CD8-positive, alpha-beta memory T cell (primary cell): ENCODE measurements at places on chromosomes 3 and 15. TPM values are rescaled to one million over a fixed set of nuclear protein-coding genes. Genes with fewer than 3 reads are reported as not detected.
A peak's percentile ranks its signal among the peaks of the same experiment; 100 is the strongest.

DNA sequence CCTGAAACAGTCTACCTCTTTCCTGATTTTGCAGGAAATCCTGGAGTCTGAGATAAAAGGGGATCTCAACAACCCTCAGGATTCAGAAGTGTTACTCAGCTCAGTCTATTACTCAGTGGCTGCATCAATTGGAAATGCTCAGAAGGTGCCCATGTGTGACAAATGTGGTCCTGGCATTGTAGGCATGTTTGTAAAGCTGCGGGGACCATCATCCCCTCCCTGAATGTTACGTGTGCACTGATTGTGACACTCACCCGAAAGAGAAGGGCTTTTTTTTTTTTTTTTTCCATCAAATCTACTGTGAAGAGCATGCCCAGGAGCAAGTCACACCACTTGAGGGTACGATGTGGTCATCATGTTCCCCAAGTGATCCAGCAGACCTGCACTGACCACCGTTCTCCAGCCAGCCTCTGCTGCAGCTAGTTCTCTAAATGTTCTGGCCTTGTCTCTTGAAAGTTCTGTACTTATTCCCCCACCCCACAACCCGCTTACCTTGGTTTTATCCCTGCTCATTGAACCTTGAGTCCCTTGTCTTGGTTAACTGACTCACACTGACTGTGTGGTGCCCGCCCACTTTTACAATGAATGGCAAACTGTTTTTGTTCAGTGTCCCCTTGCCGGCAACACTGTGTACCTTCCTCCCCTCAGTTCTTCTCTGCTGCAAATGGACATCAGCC lies 19.8 kb downstream of the ST3GAL6 start:
- no peak for DNase-seq

The SLC28A2 gene
- not detected for polyA plus RNA-seq

- DNase-seq = no peak
These were observed 105.4 kb downstream of the TLE3 start for GRCh38 chr15:69992348-69992747.

- peak; percentile 20 for DNase-seq
These were observed 124.6 kb downstream of the AKAP13 start for GRCh38 chr15:85504749-85505676.

DNA sequence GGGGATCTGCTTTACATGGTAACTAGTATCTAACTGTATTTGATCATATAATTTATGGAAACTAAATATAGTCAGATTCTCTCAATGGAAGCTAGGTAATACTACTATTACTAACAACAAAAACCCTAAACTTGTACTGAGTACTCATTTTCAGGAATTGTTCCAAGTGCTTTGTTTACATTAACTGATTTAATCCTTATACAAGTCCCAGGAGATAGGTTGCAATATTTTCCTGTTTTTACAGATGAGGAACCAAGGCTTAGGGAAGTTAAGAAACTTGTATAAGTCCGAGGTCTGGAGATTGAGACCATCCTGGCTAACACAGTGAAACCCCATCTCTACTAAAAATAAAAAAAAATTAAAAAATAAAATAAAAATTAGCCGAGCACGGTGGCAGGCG lies 7.5 kb upstream of the MTHFS start:
- DNase-seq = no peak

- no peak for DNase-seq
These were observed 7.8 kb upstream of the PPM1L start for GRCh38 chr3:160748231-160748630.

The CERS3 gene
- not detected for polyA plus RNA-seq

The WDR93 gene
- polyA plus RNA-seq = 0.08 TPM

- no peak for DNase-seq
These were observed 48.0 kb downstream of the ZDHHC19 start for GRCh38 chr3:196163212-196163611.

The GPR15 gene
- polyA plus RNA-seq = 7.7 TPM

DNA sequence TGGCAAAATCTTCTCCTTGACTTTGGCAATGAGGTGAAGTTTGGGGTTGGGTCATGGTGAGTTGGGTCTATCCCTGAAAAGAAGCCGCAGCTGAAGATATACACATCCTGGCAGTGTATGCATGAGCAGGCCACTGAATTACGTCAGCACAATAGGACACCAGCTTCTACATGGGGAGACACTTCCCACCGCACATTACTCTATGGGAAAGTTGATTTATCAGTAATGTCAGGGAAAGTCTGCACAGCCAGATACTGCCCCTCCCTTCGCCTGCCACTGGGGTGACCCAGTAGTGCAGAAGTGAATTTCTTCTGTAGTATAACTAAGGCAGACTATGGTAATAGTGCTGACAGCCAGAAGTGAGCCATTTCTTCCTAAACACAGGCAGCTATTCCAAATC lies 245.0 kb downstream of the NTRK3 start:
- no peak for DNase-seq

The CDCP1 gene
- polyA plus RNA-seq = not detected

DNA sequence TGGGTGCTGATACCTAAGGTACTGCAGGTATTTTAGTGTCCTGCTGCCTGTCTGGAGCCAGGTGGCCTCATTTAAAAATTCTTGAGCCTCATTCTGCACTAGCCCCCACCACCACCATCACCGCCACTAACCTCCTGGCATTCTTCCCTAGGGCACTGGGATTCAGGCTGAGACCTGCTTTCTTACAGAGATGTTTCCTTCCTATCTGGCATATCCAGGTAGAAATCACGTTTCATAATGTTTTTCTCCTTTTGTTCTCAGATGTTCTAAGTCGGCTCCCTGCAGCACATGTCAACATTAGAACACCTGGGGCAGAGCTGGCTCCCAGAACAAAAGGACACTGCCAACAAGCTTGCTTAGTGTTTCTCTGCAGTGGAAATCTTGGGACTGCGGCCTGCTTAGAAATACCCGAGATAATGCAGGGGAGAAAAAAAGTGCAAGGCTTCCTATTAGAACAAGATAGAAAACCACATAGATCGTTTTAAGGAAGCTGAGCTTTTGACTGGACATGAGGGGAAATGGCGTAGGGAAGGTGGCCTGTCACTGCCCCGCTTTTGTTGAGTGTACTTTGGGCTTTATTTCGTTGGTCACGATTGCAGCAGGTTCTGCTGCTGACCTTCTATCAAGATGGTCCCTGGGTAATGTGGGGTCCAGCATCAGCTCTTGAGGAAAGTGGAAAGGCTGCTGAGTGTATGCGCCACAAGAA lies 59.6 kb upstream of the PPARG start:
- DNase-seq = no peak

DNA sequence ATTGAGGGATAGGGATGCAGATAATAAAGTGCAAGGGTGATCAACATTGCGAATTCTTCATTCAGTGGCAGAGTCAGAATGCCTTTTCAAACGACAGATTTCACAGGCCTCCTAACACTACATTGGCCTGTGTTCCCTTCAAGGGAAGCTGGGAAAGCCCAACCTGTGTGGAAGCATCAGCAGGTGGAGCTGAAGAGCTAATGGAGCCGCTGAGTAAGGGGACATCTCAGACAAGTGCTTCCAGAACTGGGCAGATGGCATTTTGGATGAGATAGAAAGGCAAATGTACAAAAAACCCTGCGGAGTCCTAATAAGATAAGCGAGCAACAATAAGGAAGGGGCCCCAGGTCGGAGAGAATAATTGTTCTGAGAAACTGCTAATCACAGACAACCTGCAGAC lies 8.5 kb upstream of the SLC24A5 start:
- DNase-seq = no peak

The HSPBAP1 gene
- 7.2 TPM for polyA plus RNA-seq

The CADPS gene
- not detected for polyA plus RNA-seq

- DNase-seq = no peak
These were observed 11.1 kb downstream of the ATOSA start for GRCh38 chr15:52668133-52668532.

DNA sequence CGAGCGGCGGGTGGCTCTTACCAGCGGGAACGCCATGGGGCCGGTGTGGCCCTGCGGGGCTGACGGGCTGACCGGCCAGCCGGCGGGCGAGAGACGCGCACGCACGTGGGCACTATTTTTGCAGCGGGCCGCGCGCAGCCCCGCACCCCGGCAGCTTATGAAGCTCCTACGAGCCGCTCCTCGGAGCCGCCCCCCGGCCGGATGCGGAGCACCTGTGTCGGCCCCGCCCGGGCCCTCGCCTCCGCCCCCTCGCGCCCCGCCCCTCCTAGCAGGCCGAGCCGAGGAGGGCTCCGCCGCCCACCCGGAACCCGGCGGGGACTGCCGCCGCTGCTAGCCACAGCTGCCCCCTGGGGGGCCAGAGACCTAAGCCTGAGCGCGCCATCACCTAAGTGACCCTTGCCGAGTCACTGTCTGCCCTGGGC lies 683 bp upstream of the CPEB1 start:
- DNase-seq = peak; percentile 64

- DNase-seq = no peak
These were observed 13.3 kb upstream of the DCLK3 start for GRCh38 chr3:36777424-36778218.

The CSTA gene
- polyA plus RNA-seq = not detected

DNA sequence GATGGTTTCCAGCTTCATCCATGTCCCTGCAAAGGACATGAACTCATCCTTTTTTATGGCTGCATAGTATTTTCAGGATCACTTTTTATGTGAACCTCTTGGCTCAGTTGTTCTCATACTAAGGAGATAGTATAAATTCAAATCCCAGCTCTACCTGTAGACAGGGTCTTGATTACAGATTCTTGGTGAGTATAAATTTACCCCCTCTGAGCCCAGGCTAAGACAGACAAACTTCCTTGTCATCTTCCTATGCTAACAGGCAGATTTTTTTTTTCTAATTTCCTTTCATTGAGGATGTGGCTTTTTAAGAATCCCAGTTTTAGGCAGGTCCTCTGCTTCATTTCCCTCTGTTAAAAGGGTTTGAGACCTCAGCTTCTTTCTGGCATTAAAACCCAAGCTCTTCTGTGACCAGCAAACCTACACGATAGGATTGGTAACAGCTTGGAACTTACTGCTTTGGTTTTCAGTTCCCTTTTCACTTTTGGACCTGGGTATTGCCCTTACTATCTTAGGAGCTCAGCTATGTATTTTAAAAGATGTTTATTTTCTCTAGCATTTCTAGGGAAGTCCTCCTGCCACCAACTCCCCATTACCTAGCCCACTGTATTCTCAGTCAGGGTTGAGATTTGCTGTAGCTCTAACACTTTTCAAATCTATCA lies 72.5 kb downstream of the VPS8 start:
- DNase-seq = no peak

The C3orf38 gene
- polyA plus RNA-seq = 19.4 TPM

The GRAMD1C gene
- polyA plus RNA-seq = 0.68 TPM

The FGD5 gene
- not detected for polyA plus RNA-seq

GRCh38 chr15:79315623-79316328 lies 4.9 kb downstream of the TMED3 start:
- no peak for DNase-seq

GRCh38 chr3:60010781-60011180 lies 961.0 kb upstream of the CFAP20DC start:
- DNase-seq = peak; percentile 85

DNA sequence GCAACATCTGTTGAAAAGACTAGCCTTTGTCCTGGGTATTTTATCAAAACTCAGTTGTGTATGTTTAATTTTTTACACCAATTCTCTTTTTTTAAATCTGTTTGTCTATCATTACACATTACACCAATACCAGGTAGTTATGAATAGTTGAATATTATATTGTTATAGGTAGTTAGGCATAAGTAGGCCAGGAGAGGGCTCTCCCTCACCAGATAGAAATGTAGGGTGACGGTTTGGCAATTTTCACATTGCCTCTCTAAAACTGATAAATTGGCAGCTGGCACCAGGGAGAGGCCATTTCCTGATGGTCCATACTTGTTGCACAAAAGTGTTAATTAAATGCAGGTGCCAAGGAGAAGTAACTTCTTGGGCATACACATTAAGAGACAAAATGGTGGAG lies 483.1 kb upstream of the EPHA6 start:
- DNase-seq = no peak

DNA sequence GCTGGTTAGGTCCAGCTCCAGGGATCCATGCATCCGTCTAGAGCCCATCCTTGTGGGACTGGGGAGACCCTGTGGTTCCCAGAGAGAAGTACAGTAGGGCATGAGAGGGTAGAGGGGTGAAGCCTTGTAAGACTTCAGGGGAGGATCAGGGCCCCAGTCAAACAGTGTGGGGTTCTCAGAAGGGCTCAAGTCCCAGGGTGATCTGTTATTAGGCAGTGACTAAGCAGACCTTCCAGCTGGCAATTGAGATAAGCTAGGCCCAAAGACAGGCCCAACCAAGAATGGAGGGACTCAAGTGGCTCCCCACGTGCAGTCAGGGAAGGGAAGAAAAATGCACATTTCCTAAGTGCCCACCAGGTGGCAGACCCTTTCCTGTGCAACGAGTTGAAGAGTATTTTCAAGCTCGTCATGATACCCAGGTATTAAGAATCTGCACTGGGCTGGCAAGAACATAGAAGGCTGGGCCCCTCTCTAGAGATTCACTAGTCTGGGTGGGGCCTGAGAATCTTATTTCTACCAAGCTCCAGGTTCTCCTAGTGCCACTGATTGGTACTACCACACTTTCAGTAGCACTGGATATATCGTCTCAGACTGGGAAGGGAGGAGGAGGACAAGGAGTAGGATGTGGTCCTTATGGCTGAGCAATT lies 240.8 kb downstream of the NR1D2 start:
- no peak for DNase-seq

GRCh38 chr3:197031315-197032285 lies 2.0 kb upstream of the MELTF start:
- no peak for DNase-seq

The GHSR gene
- not detected for polyA plus RNA-seq

DNA sequence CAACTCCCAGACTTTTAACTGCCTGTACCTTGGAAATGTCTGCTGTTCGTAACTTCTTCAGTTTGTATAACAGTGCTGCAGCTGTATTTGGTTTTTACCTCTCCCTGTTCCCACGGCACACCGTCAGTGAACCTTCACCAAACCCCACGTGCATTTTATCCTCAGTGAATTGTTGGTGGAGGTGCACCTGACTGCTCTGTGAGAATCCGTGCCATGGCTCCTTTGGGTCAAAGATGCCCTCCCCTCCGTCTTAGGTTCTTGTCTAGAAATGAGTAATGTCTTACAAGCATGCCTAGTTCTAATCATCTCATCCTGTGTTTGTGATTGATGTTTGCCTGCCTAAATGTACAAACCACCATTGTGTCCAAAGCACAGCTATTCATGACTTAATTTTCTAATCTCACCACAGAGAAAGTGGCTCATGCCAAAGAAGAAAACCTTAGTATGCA lies 28.2 kb downstream of the TPM1 start:
- no peak for DNase-seq

DNA sequence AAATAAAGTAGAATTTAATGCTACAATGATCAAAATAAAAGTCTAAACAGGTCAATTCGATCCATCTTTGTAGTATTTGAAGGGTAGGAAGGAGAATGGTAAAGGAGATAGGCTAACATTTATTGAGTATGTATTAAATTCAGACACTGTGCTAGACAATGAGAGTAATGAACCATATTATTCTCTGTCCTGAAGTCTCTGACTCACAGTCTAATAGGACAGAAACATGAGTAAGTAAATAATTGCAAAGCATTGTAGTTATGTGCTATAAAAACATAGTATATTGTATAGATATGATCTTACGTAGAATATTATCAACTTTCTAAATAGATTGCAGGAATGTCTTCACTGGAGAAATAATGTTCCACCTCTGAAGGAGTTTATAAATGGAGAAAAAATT lies 64.5 kb downstream of the MDFIC2 start:
- no peak for DNase-seq
